ENCODE measurements at places on chromosomes 5 and 9.

- ATAC-seq: no peak
Observed at GRCh38 chr9:69970001-69970533, 73.6 kb upstream of the MAMDC2 start.

DNA sequence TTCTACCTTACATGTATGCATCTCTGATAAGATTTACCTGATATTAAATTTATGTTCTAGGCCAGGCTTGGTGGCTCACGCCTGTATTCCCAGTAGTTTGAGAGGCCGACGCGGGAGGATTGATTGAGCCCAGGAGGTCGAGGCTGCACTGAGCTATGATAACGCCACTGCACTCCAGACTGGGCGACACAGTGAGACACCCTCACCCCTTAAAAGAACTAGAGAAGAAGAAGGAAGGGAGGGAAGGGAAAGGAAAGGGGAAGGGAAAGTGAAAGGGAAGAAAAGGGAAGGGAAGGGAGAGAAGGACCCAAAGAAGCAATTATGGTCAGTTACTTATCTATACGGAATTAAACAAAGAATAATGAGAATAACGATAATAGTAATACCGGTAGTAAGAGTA, 1.2 kb upstream of the RFK start:
- ATAC-seq: no peak

DNA sequence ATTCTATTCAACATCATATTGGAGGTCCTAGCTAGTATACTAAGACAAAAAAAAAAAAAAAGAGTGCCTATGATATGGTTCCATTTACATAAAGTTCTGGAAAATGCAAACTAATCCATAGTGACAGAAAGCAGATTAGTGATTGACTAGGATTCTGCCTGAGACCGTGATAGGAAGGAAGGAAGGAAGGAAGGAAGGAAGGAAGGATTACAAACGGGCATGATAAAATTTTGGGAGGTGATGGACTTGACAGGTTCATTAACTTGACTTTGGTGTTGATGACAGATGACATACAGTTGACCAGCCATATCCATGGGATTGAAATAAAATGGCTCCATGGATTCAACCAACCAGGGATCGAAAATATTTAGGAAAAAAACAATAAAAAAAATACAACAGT, 79.1 kb upstream of the MAN2A1 start:
- no peak for ATAC-seq

- no peak for ATAC-seq
Observed at GRCh38 chr5:4078544-4078943, 482.9 kb downstream of the IRX1 start.

Measured in activated CD4-positive, CD25-positive, alpha-beta regulatory T cell treated with anti-CD3 and anti-CD28 coated beads, Interleukin-2, amount 50 U/mL, for 24 hours (primary cell).